Putamen (tissue), 1 donor: ENCODE measurements at places on chromosomes 16 and 17.

- no peak for DNase-seq
Observed at GRCh38 chr16:21101631-21102420, 48.8 kb downstream of the DNAH3 start.

DNA sequence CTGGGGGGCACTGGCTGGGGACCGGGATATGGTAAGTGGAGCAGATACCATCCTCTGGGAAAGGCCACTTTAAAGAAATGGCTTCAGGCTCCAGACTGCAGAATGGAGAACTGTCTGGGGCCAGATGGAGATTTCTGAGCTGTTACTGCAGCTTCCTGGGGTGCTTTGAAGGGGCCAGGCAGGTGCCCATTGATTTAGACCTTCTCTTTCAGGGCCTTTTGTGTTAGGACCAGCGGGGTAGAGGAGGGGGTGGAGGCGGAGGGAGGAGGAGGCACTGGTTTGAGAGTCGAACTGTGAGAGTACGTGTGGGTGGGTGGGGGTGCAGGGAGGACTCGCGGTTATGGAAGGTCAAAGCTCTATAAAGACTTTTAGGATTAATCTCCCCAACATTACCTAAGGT is 11.4 kb downstream of the NECAB2 start:
- no peak for DNase-seq

GRCh38 chr16:70635336-70636016 is 10.9 kb upstream of the IL34 start:
- DNase-seq, result no peak

GRCh38 chr16:72197545-72197944 is 25.6 kb upstream of the PMFBP1 start:
- DNase-seq, result no peak

DNA sequence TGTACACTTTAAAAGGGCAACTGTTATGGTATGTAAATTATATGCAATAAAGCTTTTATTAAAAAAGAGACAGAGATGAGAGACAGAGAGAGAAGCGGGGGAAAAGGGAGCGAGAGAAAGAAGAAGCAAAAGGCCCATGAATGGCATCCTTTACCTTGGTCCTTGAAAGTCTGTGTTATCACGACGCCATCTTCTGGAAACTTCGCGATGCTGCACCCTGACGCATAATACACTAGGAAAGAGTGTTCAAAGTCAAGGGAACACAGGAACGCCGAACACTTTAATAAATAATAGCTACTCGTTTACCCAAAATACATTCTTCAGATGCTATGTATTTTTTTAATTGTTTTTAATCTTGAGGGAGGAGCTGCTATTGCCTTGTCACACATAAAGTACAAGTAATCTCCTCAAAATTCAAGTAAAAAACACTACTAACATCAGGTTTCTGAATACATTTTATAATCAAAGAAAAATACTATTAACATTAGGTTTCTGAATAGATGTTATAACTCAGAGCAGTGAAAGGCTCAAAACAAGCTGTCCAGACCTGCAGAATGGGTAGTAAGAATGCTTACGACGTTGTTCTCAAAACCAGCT is 23.0 kb upstream of the SLC38A8 start:
- no peak for DNase-seq

DNA sequence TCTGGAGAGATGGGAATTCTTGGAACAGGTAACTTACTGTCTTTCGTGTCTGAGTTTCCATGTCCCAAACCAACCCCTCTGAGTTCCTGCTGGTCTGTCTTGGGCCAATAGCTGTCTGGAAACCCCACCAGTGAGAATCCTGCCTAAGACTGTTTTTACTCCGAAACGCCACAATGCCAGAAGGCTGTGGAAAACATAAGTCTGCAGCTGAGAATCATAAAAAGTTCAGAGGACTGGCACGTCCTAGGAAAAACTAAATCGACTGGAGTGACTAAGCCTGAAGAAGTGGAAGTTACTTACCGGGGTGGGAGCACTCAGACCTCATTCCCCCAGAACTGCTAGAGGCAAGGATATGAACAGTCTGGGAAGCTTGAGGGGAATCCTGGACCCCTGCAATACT is 13.3 kb downstream of the LRRC75A start:
- no peak for DNase-seq

DNA sequence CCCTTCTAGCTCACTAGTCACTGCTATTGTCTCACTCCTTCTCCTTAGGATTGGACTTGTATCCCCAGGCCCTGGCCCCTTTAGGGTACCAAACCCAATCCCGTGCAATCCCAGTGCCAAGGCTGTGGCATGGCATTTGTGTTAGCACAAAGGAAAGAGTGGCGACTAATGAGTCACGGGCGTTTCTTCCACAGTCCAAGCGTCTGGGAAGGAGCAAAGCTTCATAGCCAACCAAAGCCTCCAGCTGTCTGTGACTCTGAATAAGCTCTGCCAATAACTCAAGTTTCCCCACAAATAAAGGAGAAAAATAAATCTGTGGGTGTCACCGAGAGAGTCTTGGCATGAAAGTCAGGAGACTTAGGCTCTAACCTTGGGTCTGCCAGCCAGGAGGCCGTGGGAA is 54.6 kb upstream of the COX10 start:
- DNase-seq, result no peak

- DNase-seq, result no peak
Observed at GRCh38 chr17:71316176-71316897, 804.5 kb upstream of the SOX9 start.

DNA sequence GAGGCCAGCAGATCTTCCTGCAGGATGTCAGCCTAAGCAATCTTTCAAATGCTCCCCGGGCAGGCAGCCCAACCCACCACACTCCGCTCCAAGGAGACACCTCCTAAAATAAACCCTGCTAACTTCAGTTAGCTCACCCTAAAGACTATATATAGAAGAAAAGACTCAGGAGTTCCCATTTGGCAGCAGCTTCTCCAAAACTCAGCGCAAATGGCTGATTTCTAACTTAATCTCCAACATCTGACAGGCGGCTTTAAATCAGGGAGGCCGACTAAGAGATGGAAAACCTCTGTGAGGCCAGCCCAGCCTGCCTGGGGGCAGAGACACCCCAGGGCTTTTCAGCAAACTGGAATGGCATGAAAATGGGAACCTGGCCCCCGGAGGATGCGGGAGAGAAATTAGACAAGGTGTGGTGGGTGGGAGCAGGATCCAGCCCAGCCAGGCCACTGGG is 91.6 kb downstream of the XYLT1 start:
- DNase-seq, result peak; percentile 51

DNA sequence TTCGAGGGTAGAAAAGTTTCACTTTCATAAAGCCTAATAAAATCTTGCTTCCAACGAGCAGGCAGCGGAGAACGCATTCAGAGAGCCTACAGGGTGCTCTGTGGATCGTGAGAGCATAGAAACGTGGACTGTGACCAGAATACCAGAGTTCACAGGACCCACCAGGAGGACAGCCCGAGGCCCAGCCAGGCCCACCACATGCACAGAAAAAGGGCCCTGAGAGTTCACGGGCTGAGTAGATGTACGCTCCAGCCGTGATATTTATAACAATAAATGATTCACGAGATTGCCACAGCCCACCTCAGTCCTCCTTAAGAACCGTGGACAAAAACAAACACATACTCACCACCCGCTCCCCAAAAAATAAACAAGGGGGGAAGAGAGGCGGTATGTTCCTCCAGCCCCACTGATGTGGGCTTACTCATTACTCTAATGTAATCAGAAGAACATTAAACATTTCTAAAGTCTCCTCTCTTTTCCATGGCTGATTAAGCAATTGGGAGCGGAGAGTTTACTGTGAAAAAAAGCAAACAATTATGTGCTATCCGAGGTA is 207.2 kb downstream of the C16orf78 start:
- DNase-seq, result no peak
